Astrocyte of the cerebellum (primary cell): ENCODE measurements at places on chromosomes 12 and 14.
A peak's percentile ranks its signal among the peaks of the same experiment; 100 is the strongest.

- no peak for DNase-seq
Observed at GRCh38 chr14:67513631-67514108, 19.4 kb upstream of the PLEKHH1 start.

DNA sequence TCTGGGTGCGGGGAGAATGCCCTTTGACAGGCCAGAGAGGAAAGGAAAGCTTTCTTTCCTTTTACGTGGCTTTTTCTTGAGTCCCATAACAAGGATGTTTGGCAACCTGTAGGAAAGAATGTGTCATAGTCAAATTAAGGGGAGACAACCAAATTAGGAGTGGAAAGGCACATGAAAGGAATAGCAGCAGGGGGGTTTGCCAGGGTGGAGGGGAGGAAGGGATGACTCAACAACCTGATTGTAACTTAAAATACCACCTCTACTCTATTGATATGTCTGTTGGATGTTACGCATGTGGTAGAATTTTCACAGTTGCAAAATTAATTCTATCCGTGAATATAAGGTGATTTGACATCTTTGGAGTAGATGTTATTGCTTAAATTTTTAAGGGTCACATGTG lies 28.5 kb upstream of the MYBPC1 start:
- no peak for DNase-seq

DNA sequence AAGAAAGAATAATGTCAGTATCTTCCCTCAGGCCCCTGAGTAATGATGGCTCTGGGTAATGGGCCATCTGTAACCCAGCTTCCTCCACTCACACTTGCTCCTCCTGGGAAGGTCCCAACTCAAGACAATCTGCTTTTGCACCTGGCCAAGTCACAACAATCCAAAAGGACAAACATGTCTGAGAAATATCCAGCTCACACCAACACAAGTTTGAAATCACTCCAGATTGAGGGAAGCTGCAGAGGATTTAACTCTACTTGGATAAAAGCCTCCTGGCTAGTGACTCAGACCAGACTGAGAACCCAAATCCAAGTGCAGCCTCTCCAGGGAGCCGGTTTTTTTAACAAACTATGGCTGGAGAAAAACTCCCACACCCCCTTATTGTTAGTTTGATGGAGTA lies 34.2 kb downstream of the RTRAF start:
- peak; percentile 72 for DNase-seq

DNA sequence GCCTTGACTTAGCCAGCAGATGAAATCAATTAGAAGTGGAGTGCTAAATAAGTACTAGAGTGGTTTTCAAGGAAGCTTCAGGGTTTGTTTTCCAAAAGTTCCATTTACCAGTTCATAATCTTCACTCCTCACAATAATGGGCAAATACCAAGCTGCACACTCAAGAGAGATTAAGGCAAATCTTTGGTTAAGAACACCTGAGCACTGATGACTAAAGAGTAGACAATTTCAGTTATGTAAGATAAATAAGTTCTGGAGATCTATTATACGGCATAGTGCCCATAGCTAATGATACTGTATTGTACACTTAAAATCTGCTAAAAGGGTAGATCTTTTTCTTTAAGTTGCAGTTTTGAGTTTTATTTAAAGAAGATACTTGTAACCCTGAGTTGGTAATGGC lies 125.0 kb downstream of the ARMH4 start:
- DNase-seq: no peak

DNA sequence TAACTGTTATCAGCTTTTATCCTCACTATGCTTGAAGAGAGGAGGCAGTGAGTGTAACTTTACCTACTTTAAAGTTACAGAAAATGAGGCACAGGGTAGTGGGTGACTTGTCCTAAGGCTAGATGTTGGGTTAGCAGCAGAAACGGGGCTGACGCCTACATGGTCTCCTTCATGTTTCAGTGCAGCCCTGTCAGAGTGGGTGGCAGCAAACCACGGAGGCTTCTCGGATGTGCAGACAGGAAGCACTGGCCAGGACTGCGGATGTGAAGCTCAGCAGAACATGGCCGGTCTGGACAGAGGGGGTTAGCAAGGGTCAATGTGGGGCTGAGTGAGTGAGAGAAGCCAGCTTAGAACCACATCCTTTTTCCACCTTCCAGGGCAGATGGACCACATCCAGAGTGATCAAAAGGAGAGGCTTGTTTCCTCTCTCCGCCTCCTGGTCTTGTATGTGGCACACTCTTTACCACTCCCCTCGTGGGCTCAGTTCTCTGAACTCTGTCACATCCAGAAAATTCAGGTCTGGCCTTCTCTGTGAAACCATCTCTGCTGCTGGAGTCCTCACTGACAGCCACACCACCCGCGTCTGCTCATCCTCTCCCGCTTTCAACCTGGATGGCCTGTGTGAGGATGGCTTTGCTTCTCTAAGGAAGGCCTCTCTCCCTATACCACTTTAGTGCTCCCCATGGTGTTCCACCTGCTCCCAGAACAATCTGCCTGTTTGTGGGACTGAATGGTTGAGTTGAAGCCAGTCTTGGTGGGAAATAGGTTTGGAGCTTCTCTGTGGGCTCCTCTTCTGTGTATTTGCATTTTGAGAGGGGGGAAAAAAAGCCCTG lies 14.1 kb downstream of the SUSD6 start:
- no peak for DNase-seq

- no peak for DNase-seq
Observed at GRCh38 chr12:76952995-76953394, 74.2 kb upstream of the CSRP2 start.

GRCh38 chr14:20781803-20782202 lies 735 bp downstream of the RNASE6 start:
- no peak for DNase-seq

- DNase-seq: no peak
Observed at GRCh38 chr12:73984552-73984951, 553.1 kb upstream of the ATXN7L3B start.

DNA sequence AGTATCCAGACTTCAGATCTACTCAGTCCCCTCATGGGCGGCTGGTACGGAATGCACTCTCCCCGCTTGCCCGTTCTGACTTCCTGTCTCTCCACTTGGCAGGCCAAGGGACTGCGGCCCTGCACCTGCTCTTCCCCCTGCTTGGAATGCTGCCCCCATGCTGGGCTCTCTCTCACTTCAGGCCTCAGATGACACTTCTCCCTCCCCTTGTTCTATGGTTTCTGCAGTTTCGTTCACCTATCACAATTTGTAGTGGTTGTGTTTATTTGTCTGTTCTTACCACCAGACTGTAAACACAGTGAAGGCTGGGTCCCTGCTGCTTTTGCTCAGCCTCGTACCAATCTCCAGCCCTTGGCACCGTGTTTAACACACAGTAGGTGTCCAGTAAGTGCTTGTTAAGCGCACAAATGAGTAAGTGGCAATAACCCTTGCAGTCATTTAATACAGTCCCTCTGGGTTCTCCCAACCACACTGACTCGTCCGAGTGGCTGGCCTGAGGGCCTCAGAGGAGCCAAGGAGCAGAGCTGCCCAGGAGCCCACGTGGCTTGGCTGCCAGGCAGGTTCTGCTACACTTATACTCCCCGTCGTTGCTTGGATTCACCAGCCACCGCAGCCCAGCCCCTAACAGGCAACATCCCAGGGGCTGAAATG lies 11.8 kb downstream of the SLC6A12 start:
- DNase-seq: no peak

DNA sequence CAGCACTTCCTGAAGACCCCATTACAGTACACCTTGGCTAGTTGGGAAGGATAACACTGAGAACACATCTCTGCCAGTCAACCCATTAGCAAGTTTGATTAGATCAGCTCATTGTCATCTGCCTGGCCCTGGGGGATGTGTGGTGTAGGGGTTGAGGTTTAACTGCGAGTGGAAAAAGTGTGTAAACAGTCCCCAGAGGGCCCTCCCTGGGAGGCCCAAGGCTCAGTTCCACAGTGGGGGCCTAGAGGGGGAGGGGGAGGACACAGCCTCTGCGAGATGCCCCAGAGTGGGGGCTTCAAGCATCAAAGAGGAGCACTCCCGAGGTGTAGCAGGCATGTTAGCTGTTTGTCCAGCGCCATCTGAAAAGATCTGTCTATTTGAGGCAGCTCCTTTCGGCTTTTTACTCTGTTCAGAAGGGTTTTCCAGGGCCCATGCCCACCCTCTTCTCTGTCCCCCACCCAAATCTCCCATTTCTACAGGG lies 344 bp downstream of the LPAR5 start:
- no peak for DNase-seq

GRCh38 chr12:109446-109845 lies 42.9 kb downstream of the IQSEC3 start:
- no peak for DNase-seq

DNA sequence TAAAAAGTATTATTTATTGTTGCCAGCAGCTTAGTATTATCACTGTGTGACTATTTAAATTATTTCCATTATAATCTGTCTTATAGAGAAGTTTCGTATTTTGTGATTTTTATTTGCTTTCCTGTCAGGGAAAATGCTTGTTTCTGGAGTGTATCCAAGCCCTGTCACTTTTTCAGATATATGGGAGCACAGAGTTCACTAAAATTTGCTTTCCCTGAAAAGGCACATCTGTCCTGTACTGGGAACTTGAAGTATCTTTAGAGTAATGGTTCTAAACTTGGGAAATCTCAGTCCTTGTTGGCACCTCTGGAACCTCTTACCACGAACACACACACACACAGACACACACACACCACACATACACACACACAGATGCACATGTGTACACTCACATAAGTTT lies 39.3 kb upstream of the SSTR1 start:
- DNase-seq: no peak

- DNase-seq: peak; percentile 59
Observed at GRCh38 chr14:48726080-48726642, 860.0 kb downstream of the RPS29 start.

- peak; percentile 91 for DNase-seq
Observed at GRCh38 chr12:109097435-109098182, at the start of gene UNG. TSS of gene UNG (plus strand) at chr12:109097597. CDS start at chr12:109097680, 83 bp downstream.

DNA sequence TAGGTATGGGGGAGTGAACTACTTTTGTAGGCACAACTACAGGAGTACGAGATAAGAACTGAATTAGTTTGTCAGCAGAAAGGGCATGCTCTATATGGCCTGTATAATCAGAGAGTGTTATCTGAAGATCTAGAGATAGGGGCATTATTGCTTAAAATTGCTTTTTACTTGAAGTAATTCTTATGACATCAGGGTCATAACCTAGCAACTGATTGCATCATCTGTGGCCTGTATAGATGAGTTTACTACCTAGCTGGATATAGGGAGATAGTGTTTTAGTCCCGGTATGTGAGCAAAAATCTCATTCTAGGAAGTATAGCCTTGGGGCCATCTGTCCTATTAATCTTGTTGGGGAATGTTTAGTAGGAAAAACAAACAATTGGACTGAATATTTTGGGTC lies 142.7 kb downstream of the TMEM117 start:
- no peak for DNase-seq

GRCh38 chr12:54428050-54429013 lies 9.3 kb upstream of the ITGA5 start:
- no peak for DNase-seq

GRCh38 chr12:20272161-20272560 lies 96.2 kb upstream of the PDE3A start:
- DNase-seq: no peak

DNA sequence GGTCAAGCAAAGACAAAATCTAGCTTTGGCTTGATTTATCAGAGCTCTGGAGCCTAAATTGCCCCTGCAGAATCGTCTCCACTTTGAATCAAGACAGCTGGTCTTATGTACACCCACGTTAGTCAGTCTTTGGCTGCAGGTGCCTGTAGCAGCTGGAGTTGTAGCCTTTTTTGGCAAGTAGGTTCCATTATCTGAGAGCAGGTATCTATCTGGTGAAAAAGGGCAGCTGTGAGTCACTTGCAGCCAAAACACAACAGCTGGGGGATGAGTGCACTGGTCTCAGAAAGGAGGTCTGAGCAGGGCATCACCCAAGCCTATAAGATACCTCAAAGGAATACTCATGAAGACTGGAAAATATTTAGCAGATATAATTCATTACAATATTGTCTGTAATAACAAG lies 43.6 kb upstream of the KCNH5 start:
- no peak for DNase-seq

DNA sequence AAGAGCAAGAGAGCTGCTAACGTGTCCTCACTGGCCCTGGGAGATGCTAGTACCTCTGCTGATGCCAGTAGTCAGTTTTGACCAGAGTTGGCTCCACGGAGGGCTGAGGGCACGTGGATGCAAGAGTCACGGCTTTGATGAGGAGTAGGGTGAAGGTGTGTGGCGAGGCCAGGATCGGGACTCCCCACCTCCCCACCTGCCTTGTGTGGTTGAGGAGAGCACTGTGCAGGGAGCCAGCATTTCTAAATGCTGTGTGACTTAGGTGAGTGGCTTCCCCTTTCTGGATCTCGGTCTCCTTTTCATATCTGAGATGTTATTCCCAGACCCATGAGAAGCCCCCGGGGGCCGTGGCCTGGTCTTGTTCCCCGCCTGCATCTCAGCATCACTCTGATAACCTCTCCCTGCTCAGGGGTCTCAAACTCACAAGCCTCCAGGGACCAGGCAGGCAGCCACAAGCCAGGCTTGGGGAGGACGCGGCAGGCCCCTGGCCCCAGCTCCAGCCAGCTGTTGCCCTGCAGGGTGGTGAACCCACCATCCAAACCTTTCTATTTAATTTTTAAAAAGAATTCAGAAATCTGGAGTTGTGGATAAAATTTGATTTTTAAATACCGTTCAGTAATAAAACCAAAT lies 32.1 kb downstream of the MVK start:
- DNase-seq: no peak

DNA sequence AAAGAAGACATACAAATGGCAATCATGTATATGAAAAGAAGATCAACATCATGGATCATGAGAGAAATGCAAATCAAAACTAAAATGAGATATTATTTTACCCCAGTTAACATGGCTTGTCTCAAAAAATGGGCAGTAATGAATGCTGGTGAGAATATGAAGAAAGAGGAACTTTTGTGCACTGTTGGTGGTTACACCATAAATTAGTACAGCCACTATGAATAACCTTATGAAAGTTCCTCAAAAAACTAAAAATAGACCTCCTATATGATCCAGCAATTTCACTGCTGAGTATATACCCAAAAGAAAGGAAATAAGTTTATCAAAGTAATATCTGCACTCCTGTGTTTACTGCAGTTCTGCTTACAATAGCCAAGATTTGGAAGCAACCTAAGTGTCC lies 151.7 kb downstream of the PDZRN4 start:
- no peak for DNase-seq

- DNase-seq: no peak
Observed at GRCh38 chr12:92088805-92089204, 56.8 kb downstream of the BTG1 start.

GRCh38 chr12:104212516-104212915 lies 3.1 kb upstream of the TXNRD1 start:
- no peak for DNase-seq

DNA sequence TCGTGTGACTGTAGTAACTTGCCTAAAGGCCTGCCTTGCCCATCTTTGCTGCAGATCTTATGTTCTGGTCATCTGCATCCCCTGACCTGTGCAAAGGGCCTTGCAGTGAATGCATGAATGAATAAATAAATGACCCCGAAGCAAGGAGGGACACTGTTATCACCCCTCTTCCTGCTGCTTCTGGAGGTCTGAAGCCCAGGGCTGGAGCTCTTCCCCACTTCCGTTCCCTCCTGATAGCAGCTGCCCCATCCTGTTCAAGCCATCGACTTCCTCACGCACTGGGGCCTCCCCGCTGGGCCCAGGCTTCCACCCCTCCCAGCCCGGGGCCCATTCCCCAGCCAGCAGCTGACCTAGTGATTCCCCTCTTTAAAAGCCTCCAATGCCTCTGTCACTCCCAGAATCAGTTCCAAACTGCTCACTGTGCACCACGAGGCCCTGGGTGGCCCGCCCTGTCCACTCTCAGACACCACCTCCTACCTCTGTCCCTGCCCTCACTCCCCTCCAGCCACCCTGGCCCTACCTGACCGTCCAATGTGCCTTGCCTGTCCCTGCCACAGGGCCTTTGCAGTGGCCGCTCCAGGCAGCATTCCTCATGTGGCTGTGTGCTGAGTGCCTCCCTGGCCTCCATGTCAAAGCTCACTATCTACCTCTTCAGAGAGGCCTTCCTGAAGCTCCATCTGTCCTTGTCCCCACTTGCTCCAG lies 78.6 kb downstream of the SCARB1 start:
- no peak for DNase-seq
